ENCODE measurements at places on chromosomes 4 and X. TPM values are rescaled to one million over a fixed set of nuclear protein-coding genes. Genes with fewer than 3 reads are reported as not detected.

DNA sequence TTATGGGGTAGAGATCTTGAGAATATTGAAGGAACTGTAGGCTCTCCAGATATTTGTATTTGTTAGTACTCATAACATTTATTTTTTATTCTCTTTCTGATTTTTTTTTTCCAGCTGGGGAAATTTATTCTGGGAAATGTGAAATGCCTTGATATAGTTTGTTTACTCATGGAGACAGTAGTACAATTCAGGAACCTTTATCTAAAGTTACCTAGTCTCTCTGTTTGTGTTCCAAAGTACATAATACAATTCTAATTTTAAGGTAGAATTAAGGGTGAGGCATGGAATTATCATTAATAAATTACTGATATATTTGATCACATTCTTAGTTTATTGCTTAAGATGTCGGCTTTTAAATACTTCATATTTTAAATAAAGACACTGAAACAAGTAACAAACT is 114.0 kb downstream of the RS1 start:
- DNase-seq: no peak

DNA sequence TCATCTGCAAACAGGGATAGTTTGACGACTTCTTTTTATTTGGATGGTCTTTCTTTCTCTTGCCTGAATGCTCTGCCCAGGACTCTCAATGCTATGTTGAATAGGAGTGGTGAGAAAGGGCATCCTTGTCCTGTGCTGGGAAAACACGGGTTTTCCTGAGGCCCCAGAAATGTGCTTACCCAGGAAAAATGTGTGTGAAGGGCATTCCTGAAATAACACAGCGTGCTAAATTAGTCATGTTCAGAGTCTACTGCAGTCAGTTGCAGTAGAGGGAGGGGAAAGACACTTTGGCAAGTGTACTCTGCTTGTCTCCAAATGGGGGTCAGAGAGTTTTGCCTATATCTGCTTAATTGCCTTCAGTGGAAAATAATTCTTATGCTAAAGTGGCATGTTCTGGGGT is 153.9 kb downstream of the CCNG2 start:
- no peak for DNase-seq

- no peak for DNase-seq
Observed at GRCh38 chrX:18643243-18643642, 28.7 kb downstream of the RS1 start.

- DNase-seq: no peak
Observed at GRCh38 chr4:178470996-178471784, 1029.0 kb upstream of the AGA start.

- DNase-seq: no peak
Observed at GRCh38 chr4:87932718-87933141, 42.8 kb upstream of the SPP1 start.

DNA sequence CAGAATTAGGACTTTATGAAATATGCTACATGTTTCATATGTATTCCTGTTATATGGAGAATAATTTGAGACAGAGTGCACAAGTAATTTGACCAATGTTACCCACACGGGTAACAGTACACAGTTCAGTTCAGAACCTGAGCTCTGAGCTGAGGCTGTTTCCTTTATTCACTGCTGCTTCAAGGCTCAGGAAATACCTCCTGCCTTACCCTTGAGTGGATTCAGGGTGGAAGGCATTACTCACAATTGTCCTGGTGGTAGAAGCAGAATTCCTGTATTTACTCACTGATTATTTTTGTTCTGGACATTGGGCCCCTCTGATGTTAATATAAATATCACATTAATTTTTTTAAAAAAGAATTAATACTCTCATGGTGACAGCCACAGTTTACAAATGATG is 73.5 kb upstream of the CAMK2D start:
- no peak for DNase-seq

EGF gene
- total RNA-seq: 0.23 TPM

RAB41 gene
- total RNA-seq: not detected
